ENCODE measurements at places on chromosomes 1 and 21. TPM values are rescaled to one million over a fixed set of nuclear protein-coding genes. Genes with fewer than 3 reads are reported as not detected.

- no peak for DNase-seq
Observed at GRCh38 chr1:230643908-230644307, 1.6 kb downstream of the COG2 start.

DNA sequence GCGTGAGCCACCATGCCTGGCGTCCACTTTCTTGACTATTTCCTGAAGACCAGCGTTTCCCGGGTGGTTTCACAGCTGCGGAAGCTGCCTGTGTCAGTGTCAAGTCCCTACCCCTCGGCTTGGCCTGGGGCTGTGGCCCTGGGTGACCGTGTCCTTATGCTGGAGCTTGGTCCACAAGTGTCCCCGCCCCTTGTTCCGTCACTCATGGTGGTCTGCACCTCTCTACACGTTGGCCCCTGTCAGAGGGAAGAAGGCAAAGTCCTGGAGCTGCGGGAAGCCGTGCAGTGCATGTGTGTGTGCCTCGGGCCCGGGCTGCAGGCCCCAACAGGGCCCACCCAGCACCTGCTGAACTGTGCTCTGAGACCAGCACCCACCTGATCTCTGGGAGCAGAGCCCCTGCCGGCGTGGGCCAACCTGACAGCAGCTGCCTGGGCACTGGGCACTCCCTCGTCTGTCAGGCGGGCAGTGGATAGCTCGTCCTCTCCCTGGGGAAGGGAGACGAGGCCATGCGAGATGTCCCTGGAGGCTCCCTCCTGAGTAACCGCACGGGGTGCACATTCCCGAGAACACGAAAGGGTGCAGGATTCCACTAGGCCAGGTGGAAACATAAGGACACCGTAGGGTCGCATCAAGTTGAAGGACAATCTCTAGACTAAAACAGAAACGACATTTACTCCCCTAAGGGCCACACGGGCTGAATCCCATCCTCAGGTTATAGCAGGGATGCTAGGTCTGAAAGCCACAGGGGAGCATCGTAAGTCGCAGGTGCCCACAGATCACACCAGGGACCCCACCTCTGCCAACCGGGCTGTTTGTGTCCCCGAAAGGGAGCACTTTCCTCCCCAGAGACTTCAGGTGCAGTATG, 2.4 kb upstream of the C1orf159 start:
- no peak for DNase-seq

DNA sequence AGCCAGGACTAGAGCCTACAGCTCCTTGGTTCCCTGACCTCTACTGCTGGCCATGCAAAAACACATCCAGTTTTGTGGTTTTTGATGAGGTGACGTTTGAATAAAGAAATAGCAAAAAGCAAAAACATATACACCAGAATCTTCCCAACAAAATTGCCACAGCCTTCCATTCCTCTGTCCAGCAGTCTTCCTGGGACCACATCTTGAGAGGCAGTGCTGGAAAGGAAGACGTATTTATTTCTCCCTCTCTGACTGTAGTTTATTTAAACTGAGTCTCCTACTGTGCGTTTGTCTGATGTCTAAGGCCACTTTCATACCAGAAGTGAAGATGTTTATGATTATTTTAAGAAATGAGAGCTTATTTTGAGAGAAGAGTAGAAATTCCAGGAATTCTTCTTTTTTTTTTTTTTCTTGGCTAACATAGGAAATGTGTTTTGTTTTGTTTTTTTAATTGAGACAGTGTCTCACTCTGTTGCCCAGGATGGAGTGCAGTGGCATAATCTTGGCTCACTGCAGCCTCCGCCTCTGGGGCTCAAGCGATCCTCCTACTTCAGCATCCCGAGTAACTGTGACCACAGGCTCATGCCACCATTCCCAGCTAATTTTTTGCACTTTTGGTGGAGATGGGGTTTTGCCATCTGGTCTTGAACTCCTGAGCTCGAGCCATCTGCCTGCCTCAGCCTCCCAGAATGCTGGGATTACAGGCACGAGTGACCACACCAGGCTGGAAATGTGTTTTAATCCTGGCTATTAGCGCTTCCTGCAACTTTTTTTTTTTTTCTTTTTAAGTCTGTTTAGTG, 118.5 kb downstream of the ITSN1 start:
- peak; percentile 70 for DNase-seq

Gene E2F2
- total RNA-seq: 0.87 TPM

DNA sequence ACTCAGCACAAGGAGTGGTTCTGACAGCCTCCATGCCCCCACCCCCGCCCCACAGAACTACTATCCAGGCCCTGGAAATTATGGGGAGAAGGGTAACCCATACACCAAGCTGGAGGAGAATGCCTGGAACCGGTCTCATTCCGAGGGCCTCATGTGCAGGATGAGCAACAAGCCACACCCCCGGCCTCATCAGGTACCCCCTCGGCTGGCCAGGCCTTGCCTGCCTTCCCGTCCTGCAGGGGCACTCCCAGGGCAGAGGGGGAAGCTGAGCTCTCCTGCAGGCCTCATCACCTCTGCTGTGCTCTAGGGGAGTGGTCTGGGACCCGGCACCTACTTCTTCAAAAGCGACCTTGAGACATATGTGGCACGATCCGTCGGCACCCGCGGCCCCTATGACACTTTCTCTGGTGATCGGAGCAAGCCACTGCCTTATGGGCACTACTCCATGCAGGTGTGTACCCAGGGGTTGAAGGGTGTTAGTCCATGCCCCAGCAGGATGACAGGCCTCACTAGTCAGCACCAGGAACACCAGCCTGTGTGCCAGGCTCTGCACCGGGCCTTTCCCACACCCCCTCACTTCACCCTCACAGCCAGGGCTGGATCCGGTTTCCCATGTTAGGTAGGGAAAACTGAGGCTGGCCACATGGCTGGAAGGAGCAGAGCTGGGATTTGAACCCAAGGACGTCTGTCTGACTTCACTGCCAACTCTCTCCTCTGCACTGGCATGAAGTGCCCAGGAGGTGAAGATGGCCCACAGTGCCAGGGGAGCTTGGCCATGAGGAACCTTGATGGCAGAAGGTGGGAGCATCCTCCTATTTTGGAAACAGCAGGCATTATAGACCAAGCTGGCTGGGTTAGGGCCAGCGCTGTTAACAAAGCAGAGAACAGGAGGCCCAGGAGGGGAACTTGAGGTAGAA, 10.9 kb upstream of the TTC22 start:
- no peak for DNase-seq

- DNase-seq: no peak
Observed at GRCh38 chr1:12144236-12144635, 22.6 kb upstream of the TNFRSF1B start.

Gene LINGO4
- total RNA-seq: not detected

Gene PRAMEF15
- total RNA-seq: not detected

GRCh38 chr1:180954005-180954800, 41.5 kb downstream of the KIAA1614 start:
- peak; percentile 55 for DNase-seq

DNA sequence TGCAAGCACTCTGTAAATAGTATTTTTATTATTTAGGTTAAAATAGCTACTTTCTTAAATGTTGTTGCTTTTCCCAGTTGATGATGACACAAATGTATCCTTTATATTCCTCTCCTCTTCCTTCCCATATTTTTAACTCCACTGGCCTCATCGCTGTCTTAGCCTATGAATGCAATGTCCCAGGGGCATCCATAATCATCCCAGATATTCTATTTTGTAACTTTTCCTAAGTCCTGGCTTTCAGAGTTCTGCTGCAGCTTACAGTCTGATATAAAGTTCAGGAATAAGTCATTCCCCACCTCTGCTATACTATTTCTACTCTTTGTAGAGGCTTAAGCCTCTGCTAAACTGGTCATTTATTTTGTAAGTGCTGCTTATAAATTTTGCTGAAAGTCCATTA, 58.3 kb downstream of the ASTN1 start:
- DNase-seq: no peak

DNA sequence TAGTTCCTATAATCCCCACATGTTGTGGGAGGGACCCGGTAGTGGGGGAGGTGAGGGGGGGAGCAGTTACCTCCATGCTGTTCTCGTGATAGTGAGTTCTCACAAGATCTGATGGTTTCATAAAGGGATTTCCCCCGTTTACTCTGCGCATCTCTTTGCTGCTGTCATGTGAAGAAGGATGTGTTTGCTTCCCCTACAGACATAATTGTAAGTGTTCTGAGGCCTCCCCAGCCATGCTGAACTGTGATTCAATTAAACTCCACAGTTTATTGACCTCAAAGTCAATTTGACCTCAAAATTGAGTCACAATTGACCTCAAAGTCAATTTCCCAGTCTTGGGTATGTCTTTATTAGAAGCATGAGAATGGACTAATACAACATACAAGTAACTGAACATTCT, 19.7 kb downstream of the DPH5 start:
- peak; percentile 13 for DNase-seq

- DNase-seq: no peak
Observed at GRCh38 chr1:97758541-97759057, 162.2 kb downstream of the DPYD start.

DNA sequence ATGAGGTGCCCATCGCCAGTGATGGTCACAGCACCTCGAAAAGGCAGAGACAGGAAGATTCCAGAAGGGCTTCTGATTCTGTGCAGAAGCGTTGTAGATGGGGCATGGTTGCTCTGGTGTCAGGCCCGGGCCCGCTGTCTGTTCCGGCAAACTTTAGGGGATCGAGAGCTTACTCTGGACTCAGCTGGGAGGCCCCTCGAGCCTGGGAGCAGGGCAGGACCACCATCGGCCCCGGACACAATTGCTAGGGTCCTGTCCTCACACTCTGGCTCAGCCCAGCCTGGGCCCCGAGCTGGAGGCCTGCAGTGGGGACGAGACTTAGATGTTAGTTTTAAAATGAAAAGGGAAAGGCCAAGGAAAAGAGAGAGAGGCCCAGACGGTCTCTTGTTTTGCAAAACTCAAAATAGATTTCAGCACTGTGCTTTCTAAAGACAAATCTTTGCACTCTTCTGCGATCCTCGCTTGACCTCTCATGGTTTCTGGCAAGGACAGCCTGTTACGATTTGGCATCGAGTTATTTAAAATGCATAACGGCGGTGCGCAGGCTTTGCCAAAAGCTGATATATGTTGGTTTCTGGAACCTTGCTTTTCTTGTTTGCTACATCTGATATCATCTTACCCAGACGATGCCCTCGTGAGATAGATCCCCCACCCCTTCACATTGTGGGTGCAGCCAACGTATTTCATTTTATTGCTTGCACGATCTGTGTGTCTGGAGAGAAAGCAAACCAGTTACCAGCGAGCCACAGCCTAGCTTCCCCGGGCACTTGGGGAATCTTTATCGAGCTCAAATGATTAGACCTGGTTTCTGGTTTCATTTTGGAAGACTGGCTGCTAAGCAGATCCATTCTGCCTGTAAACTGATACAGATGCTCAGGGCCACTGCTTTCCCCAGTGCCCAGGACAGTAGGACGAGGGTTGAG, 58.0 kb downstream of the PRDM16 start:
- no peak for DNase-seq
